ENCODE measurements at places on chromosomes 7 and 10.

DNA sequence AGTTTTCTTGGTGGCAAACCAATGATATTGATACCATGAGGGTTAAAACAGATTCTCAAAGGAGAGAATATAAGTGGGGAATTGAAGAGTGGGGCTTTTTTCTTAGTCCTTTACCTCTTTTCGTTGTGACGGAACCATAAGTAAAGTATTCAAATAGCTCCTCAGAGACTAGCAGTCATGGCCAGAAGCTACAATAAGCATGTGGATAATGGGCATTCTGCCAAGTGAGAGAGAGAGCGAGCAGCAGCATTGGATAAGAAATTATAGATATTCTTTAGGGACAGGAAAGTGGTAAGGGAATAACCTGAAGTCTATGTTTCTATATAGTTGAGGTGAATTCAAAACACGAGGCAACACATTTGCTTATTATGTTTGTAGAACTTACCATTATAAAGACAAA lies 235.1 kb downstream of the SEMA3E start:
- no peak for DNase-seq

- DNase-seq, result no peak
Measured at GRCh38 chr7:77563275-77563674, 26.2 kb downstream of the PTPN12 start.

GRCh38 chr7:3649678-3650440 lies 348.8 kb downstream of the SDK1 start:
- no peak for DNase-seq

DNA sequence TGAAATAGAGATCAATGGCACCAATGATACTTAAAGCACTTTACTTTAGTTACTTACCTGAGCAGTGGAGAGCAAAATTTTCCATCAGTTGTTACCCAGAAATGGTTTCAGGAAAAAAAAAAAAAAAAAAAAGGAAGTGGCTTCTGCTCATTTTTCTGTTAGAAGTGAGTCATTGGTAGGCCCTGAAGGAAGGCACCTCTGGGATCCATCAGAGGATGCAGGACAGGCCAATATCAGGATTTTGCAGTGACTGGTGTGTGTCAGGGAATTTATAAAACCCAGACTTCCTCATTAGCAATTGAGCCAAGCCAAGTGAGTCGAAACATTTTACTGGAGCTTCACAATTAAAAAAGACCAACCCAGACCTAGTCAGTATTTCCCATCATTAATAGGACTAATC lies 2.3 kb upstream of the SMIM30 start:
- DNase-seq, result no peak

DNA sequence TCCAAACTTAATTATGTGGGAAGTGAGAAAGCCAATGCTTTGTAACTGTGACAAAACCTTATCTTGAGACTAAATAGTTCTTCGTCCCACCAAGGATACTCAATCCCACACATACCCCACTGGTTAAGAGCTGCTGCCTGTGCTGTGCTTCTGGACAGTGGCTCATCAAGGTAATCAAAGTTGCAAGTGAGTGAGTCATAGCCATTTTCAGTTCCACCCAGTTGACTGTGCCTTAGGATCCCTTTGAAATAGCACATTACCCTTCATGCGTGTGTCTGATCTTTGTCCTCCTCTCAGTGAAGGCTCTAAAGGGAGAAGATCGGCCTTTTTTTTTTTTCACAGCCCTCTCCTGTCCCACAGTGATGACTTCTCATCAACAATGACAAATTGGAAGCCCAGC lies 706.0 kb upstream of the AUTS2 start:
- DNase-seq, result no peak

DNA sequence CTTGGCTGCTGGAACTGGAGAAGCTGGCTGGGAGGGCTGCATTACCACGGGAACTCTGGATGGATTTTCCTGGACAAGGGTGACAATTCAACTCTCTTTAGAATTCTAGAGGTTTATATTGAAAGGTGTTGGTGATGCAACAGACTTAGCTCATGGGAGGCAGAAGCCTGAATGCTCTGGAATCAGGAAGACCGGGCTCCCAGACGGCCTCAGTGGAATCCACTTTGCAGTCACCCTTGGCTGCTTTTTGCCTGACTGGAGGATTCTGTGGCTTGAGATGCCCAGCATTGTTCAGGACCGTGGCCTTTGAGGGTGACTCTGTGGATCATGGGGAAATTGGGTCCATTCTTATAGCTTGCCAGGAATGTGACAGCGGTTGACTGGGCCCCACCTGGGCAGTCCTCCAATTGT lies 32.3 kb downstream of the PYROXD2 start:
- DNase-seq, result no peak

DNA sequence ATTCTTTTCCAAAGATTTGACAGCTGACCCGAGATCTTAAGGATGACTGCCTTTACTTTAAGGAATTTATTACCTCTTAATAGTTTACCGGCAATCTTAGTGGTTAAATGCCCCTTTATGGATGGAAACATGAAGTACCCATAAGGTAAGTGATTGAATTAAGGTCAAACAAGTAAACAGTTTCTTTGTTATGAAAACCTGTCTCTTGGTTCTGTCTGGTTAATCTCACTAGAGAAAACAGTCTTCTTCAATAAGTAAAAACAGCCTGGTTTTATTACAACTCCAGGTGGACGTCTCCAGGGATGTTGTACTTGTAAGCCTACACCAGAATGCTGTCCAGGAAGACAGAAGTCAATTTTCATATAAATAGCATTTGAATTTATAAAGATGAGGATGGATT lies 161.8 kb upstream of the MTPN start:
- no peak for DNase-seq

DNA sequence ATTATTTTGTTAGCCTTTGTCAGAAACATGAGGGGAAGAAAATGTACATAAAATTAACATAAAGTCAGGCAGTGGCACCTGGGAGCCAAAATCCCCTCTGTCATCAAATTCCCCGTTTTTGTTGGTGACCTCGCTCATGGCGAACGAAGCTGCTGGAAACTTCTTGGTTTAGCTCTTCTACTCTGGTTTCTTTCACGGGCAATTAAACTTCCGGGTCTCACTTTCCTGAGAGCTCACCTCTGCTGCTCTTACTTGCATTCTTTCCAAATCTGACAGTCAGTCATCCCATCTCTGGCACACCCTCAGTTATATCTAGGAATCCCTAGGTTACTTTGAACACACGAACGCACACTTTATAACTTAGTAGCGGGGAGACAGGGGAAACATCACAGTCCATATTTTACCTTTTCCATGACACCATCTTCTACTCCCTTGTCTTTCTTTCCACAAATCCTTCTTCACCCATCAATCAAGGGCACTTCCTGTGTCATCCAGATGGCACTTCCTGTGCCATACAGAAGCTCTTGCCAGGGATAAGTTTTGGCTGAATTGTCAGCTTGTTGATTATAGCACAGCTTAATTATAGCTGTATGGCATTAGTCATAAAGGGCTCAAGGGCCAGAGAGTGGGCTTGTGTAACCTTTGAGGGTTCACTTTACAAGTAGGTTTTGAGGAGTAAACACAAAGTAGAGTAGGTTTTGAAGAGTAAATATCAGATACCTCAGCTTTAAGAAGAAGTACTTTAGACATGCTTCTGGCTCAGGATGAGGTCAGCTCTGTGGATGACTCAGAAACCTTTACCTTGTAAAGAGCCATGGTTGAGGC lies 105.1 kb downstream of the GATA3 start:
- DNase-seq, result no peak

GRCh38 chr7:127741764-127742375 lies 89.9 kb downstream of the SND1 start:
- DNase-seq, result no peak

- DNase-seq, result no peak
Measured at GRCh38 chr10:119070395-119071165, 10.0 kb downstream of the EIF3A start.

GRCh38 chr7:154505362-154505761 lies 453.2 kb downstream of the DPP6 start:
- DNase-seq, result no peak

DNA sequence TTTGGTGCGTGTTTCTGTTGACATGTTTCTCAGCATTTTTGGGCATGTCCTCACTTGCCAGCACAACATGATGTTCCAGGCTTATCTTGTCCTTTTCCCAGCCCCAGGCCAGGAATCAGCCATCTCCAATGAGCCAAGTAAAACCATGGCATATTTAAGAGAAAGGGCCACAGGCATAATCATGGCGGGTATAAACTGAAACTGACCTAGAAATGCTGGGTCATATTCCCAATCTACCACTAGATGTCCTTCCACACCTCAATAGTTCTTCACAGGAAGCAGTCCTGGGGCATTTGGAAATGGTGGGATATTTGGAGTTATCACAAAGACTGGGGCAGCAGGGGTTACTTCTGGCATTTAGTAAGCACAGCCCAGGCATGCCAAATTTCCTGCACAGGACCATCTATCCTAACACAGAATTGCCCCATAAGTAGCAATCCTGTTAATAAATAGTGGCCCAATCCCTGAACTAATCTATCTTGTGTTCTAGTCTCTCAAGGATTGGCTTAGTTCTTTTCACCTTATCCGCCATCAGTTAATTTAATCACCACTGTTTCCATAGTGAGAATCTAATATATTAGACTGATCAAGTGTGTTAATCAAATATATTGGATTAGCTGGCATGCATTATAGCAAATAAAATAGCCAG lies 101.6 kb downstream of the NPSR1 start:
- no peak for DNase-seq

DNA sequence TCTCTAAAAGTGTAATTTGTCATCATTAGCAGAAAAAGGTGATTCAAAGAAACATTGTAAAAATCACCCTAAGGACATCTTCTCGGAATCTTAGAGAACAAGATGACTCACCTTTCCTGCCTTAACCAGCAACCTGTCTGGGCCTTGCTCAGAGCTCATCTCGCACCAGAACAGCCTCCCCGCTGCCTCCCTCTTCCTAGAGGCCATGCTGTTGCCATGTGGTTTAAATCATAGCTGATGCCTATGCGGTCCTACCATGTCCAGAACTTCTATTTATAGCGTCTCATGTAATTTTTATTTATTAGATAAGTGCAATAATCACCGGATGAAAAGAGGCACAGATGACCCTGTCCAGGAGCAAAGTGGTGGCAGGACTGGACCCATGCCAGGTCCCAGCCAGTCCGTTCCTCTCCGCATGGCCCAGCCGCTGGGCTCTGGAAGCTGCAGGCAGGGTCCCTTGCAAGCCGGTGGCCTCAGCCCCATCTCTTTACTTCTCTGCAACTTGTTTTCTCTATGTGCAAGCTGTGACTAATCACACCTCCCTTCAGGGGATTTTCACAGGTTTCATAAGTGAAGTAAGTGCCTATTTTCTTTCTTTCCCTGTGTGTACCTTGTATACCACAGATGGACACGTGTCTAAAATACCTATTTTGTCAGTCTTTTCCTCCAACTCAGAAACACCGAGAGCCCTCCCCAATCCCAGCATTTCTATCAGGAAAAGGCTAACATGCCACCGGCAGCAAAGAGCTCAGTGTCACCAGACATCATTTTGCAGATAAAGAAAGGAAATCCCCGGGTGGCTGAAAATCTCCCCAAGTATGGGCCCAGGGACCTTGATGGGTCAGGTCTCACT lies 27.1 kb downstream of the KLF6 start:
- DNase-seq, result no peak

DNA sequence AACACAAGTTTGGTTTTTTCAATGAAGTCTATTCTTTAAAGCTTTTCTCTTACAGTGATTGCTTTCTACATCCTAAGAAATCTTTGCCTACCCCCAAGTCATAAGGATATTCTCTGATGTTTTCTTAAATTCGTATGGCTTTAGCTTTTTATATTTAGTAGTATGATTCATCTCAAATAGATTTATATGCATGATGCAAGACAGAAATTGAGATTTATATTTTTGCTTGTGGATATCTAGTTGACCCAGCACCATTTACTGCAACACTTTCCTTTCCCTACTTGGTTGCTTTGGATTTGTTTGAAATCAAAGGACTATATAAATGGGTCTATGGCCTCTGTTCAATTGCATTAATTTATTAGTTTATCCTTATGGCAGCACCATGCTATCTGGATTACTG lies 113.9 kb downstream of the ZNF438 start:
- no peak for DNase-seq

DNA sequence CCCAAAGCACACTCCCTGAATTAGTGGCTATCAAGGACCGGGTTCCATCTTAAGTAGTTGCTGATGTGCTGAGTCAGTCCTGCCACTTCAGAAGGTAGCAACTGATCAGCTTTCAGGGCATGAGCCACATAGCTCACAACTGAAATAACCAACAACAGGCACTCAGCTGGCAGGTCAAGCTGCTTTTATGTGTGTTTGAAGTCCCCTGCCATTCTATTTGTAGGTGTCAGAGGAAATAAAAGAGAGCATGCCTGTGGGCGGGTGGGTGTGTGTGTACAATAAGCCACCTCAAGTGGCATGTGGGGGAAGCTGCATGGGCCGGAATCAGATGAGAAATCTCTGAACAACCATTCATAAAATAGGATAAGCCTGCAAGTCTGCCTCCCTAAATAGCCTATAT lies 114.3 kb upstream of the YAE1 start:
- DNase-seq, result no peak

GRCh38 chr10:60569681-60570080 lies 180.0 kb upstream of the ANK3 start:
- no peak for DNase-seq

GRCh38 chr10:29496341-29497162 lies 138.2 kb downstream of the SVIL start:
- peak; percentile 48 for DNase-seq

DNA sequence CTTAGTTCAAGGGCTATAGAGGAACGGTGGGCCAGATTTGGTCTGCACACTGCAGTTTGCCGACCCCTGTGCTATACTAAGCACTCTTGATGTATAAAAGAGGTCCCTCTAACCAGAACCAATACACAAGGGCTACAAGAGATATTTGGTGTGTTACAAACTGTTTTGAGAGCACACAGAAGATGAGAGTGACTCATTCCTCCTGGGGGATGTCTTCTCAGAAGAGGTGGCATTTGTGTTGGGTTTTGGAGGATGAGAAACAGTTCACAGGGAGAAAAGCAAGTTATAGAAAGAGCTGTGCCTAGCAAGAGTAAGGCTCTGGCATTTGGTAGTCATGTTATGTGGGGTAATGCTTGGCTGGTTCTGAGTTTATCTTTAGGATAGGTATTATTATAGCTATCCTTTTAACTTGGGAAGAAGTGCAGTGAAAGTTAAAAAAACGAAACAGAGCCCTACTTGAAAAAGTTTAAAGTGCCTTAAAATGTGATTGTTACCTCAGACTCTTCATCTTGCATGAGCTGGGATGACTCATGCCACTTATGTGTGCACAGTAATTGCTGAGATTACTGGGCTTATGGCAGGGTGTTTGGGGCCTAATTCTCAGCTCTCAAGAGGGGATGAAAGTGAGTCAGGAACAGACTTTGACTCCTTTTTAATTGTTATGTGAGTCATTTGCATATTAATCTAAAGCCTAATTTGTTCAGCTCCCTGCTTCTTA lies 160.4 kb downstream of the KIF20B start:
- DNase-seq, result no peak

- no peak for DNase-seq
Measured at GRCh38 chr7:24604630-24605029, 31.4 kb downstream of the PALS2 start.

- DNase-seq, result no peak
Measured at GRCh38 chr10:126913316-126913715, 8.1 kb downstream of the DOCK1 start.

DNA sequence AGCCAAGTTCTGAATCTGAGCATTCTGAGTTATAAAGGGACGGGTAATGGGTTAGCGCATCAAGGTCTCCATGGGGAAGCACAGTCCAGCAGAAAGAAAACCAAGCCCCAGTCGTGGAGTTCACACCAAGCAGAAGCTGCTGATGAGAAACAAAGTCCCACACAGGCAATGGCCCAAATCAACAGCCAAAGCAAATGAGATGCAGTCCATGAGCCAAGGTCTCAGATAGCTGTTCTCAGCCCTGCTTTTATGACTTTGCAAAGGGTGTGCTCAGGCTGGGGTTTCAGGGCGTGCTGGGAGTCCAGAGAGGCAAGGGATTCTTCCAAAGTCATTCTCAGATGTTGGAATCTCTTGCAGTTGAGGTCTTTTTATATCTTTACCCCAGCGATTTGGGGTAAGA lies 32.0 kb downstream of the THNSL1 start:
- no peak for DNase-seq
